T-cell (primary cell): ENCODE measurements at places on chromosomes 11 and 22.
A peak's percentile ranks its signal among the peaks of the same experiment; 100 is the strongest.

GRCh38 chr22:49686495-49687219 is 141.0 kb downstream of the BRD1 start:
- no peak for DNase-seq

DNA sequence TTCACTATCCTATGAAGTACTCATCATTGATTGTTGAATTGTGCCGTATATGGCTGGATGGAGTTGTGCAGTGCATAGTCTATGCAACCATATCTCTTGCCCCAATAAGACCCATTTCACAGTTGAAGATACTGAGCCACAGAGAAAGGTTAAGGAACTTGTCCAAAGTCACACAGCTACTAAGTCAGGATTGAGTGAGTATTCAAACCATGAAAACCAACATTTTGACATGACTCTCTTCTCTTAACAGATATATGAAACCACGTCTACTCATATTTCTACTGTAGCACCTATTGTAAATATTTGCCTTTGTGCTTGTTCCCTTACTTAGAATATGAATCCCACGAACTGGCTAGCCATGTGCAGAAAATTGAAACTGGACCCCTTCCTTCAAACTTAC is 58.1 kb downstream of the MAML2 start:
- no peak for DNase-seq

DNA sequence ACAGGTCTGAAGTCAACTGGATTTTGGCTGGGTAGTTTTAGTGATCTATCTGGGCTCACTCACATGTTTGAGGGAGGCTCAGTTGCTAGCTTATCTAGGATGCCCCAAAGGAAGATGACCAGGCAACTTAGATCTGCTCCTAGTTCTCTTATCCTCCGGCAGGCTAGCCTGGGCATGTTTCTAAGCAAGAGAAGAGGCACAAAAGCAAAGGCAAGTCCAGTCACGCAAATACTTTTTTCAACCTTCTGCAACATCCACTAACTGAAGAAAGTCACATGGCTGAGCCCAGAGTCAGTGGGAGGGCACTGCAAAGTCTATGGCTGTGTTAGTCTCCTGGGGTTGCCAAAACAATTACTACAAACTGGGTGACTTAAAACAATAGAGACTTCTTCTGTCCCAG is 32.9 kb upstream of the FSHB start:
- no peak for DNase-seq

DNA sequence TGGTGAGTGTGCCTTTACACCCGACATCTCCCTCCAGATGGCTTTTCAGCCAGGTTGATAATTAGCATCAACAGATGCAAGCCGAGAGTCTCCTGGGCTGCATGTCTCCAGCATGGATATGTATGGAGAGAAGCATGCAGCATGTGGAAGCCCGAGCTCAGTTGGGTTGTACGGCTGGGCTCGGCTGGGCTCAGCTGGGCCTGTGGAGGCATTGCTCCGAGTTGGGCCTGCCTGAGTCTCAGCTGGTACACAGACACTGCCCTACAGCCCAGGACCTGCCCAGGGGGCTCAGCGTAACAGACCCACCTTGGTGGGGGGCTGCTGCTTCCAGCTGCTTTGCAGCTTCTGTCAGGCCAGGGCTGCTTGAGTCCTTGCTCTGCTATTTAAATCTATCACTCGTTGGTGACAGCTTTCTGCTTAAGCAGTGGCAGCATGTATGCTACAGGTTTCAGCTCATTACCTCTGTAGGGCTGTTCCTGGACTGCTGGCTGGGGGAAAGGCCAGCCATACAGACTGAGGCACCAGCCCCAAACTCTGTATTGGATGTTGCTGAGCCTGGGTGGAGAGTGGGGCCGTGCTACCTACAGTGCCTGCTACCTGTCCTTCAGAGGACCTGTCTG is 115.5 kb downstream of the TEAD1 start:
- DNase-seq = no peak

DNA sequence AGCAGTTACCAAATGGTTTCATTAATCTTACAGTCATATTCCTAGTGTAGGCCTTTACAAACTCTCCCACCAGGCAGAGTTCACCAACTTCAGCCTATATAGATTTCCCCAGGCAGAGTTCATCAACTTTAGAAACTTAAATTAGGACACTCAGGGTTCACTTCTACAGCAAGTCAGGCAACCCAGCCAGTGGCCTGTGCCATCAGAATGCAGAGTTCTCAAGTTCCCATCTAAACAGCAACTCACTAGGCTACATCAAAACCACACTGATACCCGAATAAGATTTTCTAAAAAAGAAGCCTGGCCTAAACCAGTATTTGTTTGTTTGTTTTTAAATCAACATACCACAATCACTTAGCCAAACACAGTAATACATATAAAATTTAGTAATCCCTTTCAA is 33.7 kb downstream of the PICALM start:
- no peak for DNase-seq

GRCh38 chr11:88353835-88354496 is 16.4 kb upstream of the CTSC start:
- no peak for DNase-seq

GRCh38 chr22:27919942-27920755 is 1.1 kb upstream of the PITPNB start:
- no peak for DNase-seq

GRCh38 chr11:75625991-75626888 is 42.6 kb downstream of the MAP6 start:
- no peak for DNase-seq

- DNase-seq = no peak
Measured at GRCh38 chr11:68552542-68552941, 92.0 kb downstream of the PPP6R3 start.

DNA sequence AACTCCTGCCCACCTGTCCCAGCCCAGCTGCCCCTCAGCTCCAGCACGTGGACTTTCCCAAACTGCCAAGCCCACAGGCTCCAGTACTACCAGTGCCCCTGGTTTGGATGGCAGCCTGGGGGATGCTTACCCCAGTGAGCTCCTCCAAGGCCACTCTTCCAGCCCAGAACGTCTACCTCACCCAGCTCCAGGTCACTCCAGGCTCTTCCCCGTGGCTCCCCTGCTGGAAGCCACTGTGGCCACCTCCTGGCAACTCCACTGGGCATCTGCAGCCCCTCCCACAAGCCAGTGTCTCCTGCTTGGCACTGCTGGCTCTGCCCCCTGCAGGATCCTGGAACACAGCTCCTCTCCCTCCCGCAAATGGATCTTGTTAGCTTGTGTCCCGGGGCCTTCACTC is 29.3 kb downstream of the LMO1 start:
- no peak for DNase-seq

DNA sequence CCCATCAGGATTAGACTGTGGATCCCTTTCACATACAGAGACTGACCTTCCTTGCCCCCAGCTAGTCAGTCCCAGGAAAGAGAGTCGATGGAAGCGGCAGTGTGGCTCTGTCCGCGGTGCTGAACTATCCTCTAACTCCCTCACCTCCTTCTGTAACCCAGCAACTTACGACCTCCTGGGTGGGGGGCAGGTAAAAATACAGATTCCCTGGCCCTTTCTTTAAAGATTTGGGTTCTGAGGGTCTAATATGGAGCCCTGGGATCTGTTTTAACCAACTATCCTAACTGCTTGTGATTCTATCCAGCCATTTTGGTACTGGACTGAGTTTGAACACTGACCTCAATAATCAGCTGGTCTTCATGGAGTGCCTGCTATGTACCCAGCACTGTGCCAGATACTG is 23.2 kb downstream of the MFNG start:
- no peak for DNase-seq

DNA sequence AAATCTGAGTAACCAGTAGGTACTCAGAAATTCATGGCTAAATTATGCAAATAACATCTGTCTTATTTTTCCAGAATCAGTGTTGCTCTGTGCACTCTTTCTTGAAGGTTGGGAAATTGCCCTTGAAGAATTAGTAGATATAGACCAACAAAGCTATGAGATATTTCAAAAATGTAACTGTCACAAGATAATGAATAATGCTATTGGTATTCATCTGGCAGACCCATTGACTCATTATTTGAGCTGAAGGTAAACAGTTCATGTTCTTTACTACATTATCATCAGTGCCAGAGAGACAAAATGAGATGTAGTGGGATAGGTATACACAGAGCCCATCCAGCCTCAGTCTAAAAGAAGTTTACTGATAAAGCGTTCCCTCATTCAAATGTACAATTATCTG is 274.7 kb downstream of the CASP12 start:
- DNase-seq = no peak

GRCh38 chr22:17140022-17140421 is 18.9 kb upstream of the TMEM121B start:
- DNase-seq = no peak

GRCh38 chr22:30868663-30869385 is 99.8 kb downstream of the MORC2 start:
- no peak for DNase-seq

DNA sequence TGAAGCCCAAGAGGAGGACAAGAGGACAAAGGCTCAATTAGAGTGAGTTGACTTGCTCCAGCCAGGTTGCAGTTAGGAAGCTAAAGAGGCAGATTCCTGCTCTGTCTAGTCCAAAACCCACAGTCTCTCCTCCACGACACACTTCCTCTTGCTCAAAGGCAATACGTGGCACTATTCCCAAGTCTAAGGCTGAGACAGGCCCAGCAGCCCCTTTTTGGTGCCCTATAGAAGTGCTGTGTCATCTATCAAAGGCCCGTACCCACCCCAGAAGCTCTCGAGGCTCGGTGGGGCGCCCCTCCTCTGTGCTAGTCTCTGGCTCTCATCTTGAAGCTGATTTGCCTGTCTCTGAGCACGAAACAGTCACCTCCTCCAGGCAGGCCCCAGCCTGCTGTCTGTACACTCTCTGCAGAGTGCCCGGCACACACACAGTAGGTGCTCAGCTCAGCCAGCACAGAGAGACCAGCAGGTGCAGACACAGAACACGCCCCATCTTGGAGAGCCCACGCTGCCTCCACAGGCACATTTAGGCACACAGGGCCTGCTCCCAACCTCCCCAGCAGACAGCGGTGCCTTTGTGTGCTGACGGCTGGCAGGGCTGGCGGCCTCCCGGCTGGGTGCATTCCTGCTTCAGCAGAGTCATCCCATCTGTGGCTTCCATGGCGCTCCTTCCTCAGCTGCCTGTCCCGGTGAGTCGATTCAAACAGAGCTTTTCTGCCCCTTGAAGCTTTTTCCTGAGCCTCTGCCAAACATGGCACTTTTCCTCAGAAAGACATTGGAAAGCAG is 52.8 kb downstream of the MYH9 start:
- DNase-seq = no peak

DNA sequence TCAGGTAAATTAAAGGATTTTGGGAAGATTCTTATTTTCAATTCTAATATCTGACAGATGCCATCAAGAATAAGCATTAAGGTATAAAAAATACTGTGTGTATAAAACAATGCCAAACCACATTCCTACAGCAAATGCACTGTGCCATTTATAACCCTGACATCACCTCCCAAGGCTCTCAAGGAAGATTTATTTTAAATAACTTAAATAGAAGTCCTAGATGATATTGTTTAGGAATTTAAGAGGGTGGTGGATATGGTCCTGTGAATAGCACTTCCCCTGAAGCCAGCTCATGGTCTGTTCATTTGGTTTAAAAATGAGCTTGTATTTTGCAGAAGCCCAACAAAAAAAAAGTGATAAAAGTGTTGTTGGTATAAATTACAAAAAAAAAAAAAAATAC is 32.1 kb downstream of the PPIL2 start:
- DNase-seq = no peak

DNA sequence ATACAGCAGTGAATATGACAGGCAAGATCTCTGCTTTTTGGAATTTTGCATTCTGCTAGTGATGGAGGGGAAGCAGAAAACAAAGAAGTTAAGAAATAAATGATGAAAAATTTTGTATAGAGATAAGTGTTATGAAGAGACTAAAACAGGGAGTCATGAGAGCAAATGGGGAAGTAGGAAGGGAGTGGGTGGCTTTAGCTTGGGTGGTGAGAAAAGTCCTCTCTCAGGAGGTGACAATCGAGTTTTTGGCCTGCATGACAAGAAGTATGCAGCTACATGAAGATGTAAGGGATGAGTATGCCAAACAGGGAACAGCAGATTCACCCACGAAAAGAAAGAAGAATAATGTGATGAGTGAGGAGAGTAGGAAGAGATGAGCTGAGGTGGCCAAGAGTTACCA is 80.7 kb upstream of the MPPED2 start:
- DNase-seq = no peak

DNA sequence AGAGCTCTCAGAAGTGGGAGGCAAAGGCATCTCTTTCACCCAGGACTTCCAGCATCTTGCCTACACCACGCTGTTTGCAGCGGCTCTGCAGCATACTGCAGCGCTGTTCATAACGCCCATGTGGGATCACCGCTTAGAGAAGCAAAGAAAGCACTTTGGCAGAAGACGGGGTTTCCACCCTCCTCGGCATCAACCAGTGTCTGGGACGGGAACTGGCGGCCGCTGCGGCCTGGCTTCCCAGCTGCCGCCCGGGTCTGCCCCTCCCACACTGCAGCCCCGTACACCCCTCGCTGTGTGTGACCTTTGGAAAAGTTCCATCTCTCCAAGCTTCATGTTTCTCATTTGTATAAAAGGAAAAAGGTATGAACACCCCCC is 545 bp upstream of the TIRAP start:
- peak; percentile 24 for DNase-seq

DNA sequence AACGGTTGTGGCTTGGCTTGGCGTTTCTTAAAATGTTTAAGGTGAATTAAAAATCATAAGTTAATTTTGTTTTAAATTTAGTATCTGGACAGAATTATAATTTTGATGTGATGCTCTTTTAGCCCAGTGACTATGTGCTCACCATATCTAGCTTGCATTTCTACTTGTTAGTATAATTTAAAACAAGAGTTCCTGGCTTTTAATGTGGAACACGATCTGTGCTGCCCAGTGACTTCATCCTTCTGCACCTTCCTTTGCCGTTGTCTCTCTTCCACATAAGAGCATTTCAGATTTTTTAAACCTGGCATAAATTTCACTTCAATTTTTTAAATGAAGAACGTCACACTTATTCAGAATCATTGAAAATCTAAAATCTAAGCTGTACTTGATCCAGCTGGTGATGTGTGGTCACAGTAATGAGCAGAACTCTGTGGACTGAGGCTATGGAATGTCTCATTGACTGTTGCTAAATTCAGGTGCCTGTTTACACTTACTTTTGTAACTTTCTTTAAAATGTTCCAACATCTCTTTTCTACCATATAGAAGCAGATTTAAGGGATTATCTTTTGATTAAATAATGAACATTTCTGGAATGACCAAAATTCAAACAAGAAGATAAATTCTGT is 75.4 kb upstream of the ADSL start:
- DNase-seq = no peak
